ENCODE measurements at places on chromosomes 11 and 22.

DNA sequence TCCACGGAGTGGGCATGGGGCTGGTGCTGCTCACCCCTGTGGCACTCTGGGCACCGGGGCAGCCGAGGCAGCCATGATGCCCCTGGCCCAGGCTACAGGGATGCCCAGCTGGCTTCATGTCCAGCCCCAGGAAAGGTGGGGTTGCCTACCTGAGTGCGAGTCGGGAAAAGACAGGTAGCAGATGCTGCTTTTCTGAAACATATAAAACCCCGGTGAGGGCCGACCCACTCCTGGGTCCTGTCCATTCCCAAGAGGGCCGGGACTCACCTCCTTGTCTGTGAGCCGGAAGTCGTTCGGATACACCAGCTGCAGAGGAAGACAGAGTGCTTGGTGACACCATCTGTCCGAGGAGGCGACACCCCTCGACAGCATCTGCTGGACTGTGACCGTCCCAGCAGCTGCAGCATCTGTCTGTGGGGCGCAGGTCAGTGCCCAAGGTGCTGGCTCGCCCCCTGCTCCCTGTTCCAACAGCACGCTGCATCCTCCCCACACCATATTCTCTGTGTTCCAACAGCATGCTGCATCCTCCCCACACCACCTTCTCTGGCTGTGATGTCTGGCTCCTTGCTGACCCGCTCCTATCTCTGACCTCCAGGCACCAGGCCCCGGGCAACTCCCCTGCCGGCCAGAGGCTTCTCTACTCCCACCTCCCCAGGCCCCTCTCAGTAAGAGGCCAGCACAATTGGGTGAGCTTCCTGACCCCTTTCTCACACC, 8.0 kb downstream of the DENND6B start:
- no peak for DNase-seq

DNA sequence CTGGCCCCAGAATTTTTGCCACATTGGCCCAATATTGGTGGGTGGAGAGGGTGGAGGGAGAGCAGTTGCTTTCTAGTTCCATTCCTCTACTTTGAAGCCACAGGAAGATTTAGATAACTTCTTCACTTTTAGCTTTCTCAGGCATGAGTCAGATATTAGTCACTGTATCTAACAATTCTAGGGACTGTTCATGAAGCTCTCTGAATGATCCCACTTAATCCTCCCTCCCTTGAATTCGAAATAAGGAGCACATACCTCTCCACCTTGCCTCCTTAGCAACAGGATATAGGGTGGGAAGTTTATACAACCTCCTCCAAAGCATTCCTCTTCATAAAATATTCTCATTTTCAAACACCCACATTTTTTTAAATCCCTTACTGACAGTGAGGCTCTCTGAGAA, 13.5 kb downstream of the FSHB start:
- DNase-seq: no peak

- peak; percentile 45 for DNase-seq
Measured at GRCh38 chr11:8092587-8093424, 11.8 kb downstream of the TUB start.

DNA sequence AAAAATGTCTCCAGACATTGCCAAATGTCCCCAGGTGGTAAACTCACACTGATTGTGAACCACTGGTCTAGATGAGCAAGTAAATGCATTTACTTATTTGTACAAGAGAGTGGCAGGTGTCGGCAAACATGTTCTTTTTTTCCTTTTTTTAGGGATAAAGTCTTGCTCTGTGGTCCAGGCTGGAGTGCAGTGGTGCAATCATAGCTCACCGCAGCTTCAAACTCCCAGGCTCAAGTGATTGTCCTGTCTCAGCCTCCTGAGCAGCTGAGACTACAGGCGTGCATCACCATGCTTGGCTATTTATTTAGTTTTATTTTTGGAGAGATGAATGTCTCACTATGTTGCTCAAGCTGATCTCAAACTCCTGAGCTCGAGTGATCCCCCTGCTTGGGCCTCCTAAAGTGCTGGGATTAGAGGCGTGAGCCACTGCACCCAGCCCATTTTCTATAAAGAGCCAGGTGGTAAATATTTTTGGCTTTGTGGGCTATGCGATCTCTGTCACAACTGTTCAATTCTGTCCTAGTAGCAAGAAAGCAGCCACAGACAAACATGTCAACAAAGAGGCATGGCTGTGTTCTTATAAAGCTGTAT, 1.4 kb downstream of the VPREB1 start:
- DNase-seq: no peak

- DNase-seq: no peak
Measured at GRCh38 chr22:32764330-32765131, 37.0 kb upstream of the TIMP3 start.

GRCh38 chr22:38735126-38735464, 20.7 kb downstream of the SUN2 start:
- no peak for DNase-seq

DNA sequence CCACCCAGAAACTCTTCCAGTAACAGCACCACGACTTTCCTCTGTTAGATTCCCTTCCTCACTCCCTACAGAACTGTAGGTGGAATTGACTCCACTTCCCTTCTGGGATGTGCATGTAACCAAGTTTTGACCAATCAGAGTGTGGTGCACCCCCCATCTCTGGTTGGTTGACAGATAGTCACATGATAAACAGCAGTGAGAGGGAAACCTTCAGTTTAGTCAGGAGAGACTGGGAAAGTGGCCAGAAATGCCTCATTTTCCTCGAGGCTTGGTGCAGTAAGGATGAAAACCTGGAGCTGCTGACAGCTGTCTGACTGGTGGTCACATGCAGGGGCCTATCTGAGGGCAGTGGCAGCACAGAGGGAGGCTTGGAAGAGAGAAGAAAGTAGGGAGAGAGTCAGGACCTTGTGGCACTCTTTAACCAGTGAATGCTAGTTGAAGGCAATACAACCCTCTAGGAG, 67.3 kb upstream of the GRK3 start:
- no peak for DNase-seq

DNA sequence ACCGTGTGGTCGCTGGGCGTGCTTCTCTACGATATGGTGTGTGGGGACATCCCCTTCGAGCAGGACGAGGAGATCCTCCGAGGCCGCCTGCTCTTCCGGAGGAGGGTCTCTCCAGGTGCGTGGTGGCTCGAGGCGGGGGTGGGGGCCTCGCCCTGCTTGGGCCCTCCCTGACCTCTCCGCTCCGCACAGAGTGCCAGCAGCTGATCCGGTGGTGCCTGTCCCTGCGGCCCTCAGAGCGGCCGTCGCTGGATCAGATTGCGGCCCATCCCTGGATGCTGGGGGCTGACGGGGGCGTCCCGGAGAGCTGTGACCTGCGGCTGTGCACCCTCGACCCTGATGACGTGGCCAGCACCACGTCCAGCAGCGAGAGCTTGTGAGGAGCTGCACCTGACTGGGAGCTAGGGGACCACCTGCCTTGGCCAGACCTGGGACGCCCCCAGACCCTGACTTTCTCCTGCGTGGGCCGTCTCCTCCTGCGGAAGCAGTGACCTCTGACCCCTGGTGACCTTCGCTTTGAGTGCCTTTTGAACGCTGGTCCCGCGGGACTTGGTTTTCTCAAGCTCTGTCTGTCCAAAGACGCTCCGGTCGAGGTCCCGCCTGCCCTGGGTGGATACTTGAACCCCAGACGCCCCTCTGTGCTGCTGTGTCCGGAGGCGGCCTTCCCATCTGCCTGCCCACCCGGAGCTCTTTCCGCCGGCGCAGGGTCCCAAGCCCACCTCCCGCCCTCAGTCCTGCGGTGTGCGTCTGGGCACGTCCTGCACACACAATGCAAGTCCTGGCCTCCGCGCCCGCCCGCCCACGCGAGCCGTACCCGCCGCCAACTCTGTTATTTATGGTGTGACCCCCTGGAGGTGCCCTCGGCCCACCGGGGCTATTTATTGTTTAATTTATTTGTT, 2.4 kb downstream of the PIM3 start:
- DNase-seq: no peak

- no peak for DNase-seq
Measured at GRCh38 chr11:44505581-44506054, 59.8 kb upstream of the CD82 start.

- DNase-seq: no peak
Measured at GRCh38 chr11:43922744-43923405, 19.6 kb upstream of the C11orf96 start.

DNA sequence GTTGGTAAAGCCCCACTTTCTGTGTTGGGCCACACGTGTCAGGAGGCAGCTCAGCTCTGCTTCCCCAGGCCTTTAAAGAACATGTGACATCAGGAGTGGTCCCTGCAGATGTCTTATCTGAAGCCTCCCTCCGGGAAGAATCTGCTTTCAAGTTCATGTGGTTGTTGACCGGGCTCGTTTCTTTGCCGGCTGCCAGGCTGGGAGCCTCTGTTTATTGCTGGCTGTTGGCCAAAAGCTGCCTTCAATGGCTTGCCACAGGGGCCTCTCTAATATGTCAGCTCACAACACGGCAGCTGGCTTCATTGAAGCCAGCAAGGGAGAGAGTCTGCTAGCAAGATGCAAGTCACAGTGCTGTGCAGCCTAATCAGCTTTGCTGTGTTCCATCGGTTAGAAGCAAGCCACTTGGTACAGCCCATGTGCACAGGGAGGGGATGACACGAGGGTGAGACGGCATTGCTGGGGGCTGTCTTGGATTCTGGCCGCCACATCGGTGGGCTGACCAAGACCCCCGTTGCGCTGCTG, 14.6 kb downstream of the MRGPRF start:
- no peak for DNase-seq

- no peak for DNase-seq
Measured at GRCh38 chr11:71066311-71066710, 186.1 kb downstream of the SHANK2 start.

DNA sequence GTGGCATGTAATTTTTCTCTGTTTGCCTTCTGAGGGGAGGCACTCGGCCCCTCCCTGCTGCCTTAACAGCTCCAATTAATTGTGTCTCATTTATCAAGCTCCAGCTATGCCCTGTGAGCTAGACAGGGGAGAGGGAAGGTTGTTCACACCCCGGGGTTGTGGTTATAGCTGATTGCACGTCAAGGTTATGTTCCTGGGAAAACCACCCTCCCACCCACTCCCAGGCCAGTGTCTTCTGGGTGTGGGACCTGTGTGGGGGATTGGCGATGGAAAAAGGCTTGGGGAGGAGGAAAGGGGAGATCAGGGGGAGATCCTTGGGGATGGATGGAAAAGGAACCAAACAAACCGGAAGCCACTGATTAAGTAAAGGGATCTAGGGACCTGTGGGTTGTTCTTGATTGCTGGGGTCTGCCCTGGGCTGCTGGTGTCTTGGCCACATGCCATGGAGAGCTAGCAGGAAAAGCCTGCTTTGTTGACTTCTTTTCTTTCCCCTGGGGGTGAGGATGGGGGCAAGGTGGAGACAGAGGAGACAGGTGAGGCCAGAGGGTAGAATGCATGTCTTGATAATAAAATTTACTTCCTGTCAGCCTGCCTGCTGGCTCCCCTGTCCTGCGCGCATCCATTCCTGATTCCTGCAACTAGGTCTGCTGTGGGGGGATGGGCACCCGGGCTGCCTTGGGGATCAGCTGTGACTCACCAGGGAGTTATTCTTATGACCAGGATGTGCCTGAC, 13.5 kb upstream of the SORL1-AS1 start:
- no peak for DNase-seq

DNA sequence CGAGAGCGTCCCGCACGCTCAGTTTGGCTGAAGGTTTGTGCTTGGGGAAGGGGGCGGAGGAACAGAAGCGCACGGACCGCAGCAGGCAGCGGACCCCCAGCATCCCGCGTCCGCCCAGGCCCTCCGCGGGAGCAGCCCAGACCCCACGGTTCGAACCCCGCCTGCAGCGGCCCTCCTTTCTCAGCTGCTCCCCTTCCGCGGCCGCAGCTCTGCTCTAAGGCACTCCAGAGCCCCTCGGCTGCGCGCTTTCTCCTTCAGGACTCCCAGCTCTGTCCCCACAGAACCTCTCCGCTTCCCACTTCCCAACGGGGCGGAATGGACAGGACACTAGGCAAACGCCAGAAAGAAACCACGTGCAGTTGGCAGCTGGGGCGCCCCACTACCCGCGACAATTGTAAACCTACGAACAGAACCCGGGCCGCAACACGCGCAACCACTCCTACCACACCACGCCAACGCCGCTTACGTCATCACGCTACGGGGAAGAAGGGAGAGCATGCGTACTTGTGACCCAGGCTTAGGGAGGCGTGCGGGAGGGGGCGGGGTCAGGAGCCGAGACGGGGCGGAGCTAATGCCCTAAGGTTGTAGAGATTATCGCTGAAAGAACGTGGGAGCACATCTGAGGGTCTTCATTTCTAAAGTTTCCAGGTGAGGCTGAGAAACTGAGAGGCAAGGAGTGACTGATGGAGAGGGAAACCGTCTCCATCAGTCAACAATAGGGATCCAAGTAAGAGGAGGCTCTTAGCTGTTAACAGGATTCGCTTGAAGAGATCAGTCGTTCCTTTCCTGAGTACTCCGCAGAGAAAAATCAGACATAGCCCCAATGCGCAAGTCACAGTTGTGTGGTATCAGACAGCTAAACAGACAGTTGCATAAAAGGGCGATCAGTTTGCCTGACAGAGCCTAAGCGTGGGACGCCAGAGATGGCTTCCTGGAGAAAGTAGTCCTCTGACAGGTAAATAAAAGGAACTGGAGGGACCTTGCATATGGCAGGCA, at the start of gene NARS2:
NARS2 (minus strand) TSS at position 479 of the 996 bp plus-strand sequence; CDS start at position 103, 376 bp downstream.
- peak; percentile 96 for DNase-seq

DNA sequence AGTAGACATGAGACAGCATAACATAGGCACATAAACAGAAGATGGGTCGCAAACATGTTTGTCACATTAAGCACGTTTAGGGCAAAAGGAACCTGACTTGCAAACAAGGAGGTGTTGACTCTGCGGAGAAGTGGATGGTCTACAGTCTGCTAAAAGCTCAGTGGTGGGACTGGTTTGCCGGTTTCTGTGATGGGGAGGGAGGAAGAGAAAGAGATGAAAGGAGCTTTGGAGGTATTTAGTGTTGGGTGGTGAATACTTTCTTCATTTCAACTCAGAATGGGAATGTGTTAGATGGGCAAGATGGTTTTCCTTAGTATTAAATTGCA, 191.4 kb upstream of the SORL1-AS1 start:
- DNase-seq: no peak

DNA sequence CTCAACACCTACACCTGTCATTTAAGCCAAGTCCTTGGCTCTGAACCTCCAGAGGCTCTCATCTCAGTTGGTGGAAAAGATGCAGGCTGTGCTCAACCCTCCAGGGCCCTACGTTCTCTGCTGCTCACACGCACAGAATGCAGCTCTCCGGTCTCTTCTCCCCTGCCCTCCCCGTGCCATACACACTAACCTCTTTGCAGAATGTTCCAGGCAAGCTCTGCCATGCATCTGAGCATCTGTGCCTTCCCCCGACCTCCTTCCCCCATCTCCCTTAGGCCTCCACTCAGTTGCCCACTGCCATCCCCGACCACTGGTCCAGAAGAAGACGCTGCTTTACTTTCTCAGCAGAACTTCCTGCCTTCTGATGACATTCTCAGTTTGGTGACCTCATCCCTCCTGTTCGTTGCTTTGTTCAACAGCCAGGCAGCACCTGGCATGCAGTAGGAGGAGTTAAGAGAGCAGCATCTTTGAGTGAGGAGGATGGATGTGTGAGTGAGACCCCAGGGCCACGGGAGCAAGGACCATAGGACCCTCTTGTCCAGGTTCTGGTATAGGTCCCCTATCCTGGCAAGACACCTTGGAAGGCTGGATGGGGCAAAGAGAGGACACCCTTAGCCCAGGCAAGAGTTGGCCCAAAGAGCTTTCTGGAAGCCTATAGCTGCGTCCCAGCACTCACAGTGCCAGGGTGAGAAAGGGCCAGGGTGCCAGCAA, 598.0 kb downstream of the BRD1 start:
- no peak for DNase-seq
